Stimulated activated CD4-positive, alpha-beta T cell treated with anti-CD3 and anti-CD28 coated beads, Interleukin-2, amount 100 ng/mL, for 4 hours (primary cell): ENCODE measurements at places on chromosomes 2 and 18.

- DNase-seq, result no peak
These were observed 525.4 kb upstream of the SALL3 start for GRCh38 chr18:78454221-78454620.

DNA sequence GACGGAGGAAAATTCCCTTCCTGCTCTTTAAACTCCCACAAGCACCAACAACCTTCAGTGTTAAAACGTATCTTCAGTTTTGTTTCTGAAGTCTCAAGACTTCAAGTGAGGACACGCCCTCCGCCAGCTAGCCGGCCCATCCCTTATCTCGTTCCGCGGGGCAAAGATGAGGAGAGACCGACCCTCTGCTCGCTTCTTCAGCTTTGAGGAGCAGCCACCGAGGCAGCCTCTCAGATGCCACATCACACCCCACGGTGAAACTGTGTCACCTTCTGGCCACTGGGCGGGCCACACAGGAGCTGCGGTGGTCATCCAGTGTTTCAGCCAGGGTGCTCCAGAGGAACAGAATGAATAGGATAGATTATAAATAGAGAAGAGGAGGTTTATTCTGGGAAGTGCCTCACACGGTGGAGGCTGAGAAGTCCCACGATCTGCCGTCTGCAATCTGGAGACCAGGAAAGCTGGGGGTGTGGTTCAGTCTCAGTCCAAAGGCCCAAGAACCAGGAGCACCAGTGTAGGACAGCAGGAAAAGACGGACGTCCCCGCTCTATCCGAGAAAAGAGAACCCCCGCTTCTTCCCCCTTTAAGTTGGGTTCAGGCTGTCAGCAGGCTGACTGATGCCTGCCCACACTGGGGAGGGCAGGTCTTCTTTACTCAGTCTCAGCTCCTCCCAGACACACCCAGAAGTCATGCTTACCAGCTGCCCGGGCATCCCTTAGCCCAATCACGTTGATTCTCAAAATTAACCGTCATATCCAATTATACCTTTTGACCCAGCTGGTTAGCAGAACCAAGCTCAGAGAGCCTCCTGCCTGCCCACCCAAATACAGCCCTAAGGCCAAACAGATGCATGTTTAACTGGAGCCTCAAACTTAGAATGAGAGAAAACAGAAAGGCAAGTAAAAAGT lies 399.7 kb upstream of the ID2 start:
- DNase-seq, result no peak

DNA sequence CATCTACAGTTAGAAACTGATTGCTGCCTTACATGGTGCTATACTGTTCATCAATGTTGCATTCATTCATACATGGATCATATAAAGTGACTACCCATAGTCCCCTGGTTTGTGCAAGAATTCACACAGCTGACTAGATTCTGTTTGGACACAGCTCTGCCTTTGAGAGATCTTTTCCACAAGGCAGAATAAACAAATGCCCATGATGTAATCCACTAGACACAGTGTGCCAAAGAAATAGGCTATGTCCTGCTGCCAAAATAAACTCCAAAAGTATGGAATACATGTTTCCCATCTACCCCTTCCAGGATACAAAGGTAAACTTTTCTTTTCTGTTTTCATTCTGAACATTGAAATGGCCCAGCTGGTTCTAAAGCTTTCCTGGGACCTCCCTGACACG lies 269.4 kb upstream of the CHAC2 start:
- no peak for DNase-seq

DNA sequence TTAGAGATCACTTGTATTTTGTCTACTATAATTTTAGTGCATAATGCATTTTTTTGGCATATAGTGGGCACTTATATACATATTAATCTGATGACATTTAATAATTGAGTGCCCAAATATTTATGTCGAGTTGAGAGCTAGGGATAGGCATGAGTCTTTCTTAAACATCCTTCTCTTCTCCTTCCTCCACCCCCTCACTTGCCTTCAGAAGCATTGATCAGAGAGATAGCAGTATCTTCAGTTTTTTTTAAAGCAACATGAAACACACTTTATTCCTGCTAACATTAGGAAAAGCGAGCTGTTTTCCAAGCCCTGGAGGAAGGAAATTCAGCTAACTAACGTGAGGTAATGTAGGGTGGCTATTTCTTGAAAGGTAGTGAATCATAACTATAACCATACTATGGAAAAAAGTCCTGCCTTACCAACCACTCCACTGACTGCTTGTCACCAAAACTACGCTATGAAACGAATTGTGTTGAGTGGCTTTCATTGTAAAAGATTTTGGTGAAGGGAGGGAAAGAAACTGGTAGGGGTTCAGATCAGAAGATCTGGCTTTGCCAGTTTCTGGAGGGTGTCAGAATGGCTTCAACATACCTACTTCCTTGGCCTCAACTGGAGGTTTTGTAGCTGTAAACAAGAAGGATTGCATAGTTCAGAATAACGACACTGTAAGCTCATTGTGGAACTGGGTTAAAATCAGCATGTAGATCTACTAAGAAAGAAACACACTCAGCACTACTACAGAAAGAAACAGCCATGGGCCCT lies 2.3 kb upstream of the ITGA4 start:
- DNase-seq, result no peak

DNA sequence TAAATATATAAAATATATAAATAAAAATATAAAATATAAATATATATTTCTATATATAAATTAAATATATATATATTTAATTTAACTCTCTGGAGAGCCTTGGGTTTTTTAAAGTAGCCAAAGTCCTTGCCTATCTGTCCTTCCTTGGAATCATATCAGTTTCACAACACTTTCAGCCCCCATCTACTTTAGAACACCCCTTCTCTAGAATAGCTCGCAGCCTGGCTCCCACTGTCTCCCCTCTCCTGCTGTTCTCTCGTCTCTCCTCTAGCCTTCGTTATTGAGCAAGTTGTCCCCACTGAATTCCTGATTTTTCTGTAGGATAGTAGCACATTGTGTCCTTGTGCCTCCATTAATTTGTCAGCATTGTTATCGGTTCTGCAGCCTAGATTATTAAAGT lies 677.0 kb downstream of the RNF144A start:
- DNase-seq, result no peak

- DNase-seq, result no peak
These were observed 22.9 kb upstream of the TYMS start for GRCh38 chr18:634551-635045.

DNA sequence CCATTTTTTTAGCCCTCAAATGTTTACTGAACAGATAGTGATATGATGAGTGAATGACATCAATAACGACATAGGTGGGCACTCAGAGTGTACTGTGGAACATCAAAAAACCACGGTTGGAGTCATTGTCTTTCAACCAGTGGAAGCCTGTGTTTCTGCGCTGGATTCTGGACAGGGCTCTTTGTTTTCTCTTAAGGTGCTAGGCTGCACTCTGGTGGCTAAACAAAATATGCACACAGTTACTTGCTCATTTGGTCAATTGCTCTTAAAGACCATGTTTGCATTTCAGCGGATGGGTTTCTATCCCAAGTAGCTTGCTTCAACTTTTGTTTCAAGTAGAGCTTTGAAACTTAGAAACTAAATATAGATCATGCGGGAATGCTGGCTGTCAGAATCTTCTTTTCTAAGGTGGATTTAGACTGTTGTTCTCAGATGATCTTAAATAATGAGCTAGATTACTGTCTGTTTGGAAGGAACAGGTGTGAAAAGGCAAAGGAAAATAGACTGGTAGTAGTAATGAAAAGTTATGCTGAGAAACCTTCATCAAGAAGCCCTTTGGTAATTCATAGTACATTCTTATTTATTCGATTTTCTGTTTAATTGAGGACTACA lies 48.5 kb upstream of the LYPD6B start:
- peak; percentile 34 for DNase-seq

GRCh38 chr2:70477441-70477844 lies 76.2 kb downstream of the TGFA start:
- no peak for DNase-seq

GRCh38 chr2:122960759-122961641 lies 1064.1 kb upstream of the CNTNAP5 start:
- no peak for DNase-seq

DNA sequence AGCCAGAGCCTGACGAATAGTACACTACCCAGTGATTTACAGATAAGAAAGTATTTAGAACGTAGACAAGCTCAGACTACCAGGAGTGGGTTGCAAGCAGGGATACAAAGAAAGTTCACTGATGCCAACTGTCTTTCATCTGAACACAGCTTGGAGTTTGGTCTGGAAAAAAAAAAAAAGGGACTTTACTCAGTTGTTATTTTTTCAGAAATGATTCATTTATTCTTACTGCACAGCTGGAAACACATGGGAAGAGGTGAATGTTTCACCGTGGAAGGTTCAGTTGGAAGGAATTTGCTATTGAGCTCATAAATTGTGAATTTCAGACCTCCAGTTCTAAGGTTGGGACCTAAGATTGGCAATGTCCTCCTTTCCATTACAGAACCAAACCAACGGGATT lies 259.7 kb downstream of the ETAA1 start:
- DNase-seq, result no peak

DNA sequence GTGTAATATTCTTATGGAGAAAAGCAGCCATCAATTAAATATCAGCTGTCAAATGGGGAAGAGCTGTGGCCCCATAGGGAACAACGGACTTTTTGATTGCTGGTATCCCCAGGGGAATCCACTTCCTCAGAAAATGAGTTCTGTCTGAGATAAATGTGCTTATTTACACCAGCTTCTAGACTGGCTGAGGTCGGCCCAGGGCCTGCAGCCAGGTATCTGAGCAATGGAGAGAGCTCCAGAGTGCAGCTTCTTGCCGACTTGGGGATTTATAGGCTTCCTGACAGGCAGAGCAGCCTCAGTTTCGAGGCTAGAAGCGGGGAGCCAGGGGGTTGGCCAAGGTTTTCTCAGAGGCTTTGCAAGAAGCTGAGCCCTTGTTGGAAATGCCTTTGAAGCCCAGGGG lies 67.2 kb downstream of the MCFD2 start:
- no peak for DNase-seq

GRCh38 chr18:38933910-38934510 lies 1368.4 kb upstream of the CELF4 start:
- DNase-seq, result no peak

DNA sequence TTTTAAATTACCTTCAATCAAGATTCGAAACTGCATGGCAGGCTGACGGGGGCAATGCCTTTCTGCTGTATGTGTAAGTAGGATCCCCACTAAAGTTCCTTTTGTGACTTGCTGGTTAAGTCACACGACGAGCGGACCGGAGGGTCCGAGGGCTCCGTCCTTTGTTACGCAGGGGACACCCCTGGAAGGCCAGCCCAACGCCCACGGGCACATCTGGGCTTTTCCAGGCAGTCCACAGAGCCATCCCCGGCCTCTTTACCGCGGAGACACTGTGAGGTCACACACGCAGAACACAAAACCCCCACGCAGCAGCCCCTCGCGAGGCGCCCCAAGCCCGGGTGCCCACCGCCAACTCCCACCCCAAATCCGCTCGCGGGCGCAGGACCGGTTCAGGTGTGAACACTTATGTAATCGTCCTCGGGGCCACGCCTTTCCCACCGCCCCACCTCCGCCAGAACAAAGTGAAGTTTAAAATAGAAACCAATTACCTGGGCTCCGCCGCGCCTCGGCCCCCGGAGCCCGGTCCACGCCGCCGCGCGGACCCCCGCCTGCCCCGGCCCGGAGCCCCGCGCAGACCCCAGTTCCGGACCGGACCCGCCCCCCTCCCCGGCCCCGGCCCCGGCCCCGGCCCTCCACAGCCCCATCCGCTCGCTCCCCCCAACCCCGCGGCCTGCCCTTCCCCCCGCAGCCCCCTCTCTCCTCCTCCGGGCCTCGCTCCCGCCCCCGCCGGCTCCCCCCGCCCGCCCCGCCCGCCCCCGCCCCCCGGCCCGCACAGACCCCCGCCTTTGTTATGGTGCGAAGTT lies 4.2 kb downstream of the ZNF516 start:
- no peak for DNase-seq

DNA sequence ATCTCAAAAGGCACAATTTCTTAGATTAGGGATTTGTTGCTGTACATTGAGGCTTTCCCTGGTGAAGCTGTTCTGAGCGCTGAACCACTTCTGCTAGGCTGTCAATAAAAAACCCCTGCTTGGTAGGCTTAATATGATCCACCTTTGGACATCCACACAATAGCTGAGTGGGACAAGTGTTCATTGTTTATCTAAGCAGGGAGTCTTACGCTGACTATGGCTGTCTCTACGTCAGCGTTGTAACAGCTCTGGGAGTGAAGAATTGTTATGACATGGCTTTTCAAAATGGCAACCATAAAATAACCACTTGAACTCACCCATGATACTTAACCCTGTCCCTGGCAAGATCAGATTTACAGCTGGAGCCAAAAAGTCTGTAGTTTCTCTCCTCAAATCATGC lies 111.5 kb upstream of the SULT1C3 start:
- DNase-seq, result no peak

DNA sequence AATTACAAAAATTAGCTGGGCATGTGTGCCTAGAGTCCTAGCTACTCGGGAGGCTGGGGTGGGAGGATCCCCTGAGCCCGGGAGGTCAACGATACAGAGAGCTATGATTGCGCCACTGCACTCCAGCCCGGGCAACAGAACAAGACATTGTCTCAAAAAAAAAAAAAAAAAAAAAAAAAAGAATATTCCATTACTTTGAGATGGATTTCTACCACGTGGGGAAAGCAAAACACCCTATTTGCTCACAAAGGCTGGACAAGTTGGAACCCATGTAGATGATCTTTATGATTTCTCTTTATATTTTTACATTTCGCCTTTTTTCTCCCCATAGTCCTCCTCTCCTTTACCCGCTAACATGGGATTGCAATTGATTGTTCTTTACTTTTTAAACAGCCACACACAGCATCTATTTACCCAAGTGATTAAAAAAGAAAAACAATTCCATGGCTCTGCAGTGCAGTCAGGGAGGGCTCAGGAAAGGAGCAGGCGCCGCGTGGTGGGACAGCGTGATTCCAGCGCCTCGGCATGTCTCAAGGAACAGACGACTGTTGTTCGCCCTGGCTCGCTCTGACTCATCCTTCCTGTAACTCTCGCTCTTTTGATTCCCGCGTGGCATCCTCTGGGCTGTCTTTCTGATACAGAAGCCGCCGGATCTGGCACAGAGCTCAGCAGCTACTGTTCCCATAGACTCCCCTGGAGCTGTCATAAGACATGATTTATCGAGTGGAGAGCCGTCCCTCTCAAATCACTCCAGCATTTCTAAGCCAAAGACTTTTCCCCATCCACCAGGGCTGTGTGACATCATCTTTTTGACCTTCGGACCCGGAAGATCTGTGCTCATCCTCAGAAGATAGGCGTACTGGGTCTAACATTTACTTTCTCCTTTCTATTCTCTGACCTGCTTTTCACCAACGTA lies 230.4 kb upstream of the AGAP1 start:
- no peak for DNase-seq

GRCh38 chr2:201999279-201999678 lies 34.4 kb upstream of the FZD7 start:
- DNase-seq, result no peak
